ENCODE measurements at places on chromosomes 5 and 9.

DNA sequence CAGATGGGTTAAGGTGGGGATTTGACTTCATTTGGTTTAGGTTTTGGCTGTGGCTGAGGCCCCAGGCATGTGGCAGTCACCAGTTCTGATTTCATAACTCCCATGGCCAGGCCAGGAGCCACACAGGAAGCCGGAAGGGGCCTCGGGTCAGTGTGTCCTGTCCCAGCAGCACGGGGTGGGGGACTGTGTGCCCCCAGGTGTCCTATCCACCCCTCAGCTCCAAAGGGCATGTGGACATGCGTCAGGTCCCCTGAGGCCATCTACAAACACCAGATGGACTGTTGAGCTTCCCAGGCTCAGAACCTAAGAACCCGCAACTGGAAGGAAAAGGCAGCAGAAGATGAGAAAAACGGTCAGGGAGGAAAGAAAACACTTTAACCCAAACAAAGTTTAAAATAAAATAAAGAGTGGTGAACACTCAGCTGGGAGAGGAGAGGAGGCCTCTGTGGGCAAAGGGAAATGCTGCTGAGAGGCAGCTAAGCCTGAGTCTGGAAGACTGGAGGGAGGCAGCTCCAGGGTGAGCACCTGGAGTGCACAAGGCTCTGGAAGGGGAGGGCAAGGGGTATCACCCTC, 260.8 kb downstream of the AUH start:
- no peak for DNase-seq

DNA sequence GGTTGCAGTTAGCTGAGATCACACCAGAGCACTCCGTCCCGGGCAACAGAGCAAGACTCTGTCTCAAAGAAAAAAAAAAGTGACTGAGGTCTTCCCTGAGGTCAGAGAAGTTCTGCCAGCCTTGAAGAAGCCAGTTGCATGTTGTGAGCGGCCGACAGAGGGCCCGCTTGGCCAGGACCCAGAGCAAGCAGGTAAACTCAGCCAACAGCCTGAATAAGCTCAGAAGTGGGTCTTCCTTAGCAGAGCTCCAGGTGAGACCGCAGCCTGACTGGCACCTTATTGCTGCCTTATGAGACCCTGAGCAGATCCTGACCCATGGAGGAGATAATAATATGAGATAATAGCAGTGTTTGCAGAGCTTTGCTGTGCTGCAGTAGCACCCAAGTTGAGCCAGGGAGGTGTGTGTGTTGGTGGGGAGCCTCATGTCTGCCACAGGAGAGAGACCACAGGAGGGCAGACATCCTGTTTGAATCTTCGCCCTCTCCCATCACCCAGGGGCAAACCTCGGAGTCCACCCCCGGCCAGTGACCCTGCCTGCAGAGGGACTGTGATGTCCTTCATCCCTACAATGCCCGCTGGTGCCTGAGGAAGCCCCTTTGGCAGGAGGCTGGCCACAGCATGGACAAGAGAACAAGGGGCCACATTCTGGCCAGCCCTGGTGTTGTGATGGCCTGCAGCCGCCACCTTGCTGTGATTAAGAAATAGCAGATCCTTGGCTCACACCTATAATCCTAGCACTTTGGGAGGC, 10.8 kb upstream of the BARX1 start:
- no peak for DNase-seq

- no peak for DNase-seq
Observed at GRCh38 chr5:177509381-177509951, at the start of gene DOK3. DOK3 (minus strand) TSS chr5:177509826; CDS start chr5:177509540, 286 bp downstream.

- no peak for DNase-seq
Observed at GRCh38 chr9:122122468-122122867, 29.4 kb upstream of the TTLL11 start.

- no peak for DNase-seq
Observed at GRCh38 chr9:133955821-133956411, 36.2 kb downstream of the VAV2 start.

DNA sequence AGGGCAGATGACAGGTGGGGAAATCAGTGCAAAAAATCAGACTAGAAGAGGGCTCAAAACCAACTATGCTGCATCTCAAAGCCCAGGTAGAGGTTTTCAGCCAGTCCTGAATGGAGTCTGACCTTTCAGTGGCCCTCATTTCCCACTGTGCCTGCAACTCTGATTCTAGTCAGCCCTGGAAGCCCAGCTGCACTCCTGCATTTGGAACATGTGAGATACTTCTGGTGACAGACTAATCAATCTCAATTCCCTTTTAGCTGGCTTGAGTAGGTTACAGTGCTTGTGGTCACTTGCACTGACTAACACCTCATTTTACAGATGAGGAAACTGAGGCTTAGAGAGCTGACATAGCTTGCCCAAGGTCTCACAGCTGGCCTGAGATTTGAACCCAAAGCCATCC, 7.9 kb upstream of the ACSL6 start:
- no peak for DNase-seq

GRCh38 chr9:114363424-114363823, 24.4 kb downstream of the AKNA start:
- no peak for DNase-seq

All from fibroblast of skin of left biceps (primary cell).